ENCODE measurements at places on chromosomes 4 and X. TPM values are rescaled to one million over a fixed set of nuclear protein-coding genes. Genes with fewer than 3 reads are reported as not detected.

Gene GPRASP3
- total RNA-seq, result 1.3 TPM

GRCh38 chrX:149504226-149504914 is 736 bp downstream of the IDS start:
- no peak for DNase-seq

- no peak for DNase-seq
Observed at GRCh38 chr4:150569384-150569987, 12.5 kb upstream of the MAB21L2 start.

- no peak for DNase-seq
Observed at GRCh38 chrX:39731330-39731667, 366.5 kb downstream of the BCOR start.

Gene FGFBP2
- total RNA-seq, result 31.5 TPM

GRCh38 chrX:44989995-44990770 is 117.2 kb downstream of the KDM6A start:
- no peak for DNase-seq

Gene TMEM47
- total RNA-seq, result 82.0 TPM

Gene BMP2K
- total RNA-seq, result 33.2 TPM

Gene LEF1
- total RNA-seq, result 4.3 TPM

Gene IL15
- total RNA-seq, result 14.2 TPM

- no peak for DNase-seq
Observed at GRCh38 chr4:15495621-15496020, 25.9 kb downstream of the CC2D2A start.

GRCh38 chr4:182144626-182145333 is 98.4 kb upstream of the TENM3 start:
- no peak for DNase-seq

DNA sequence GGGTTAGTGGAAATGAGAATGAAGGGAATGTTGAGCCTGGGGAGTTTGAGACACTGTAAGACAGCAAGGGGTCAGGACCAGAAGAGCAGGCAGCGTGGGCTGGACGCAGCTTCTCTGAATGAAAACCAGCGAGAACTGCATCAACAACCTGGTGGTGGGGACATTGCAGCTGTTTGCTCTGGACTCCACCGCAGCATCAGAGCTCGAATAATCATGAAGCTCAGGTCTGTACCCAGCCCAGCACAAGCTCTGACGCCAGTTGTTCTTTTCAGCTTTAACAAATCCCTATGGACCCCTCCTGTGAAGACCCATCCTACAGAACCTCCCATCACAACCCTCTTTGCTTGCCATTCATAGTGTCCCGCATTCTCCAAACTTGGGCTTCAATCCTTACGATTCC is 106.8 kb upstream of the PNPLA4 start:
- DNase-seq, result no peak

DNA sequence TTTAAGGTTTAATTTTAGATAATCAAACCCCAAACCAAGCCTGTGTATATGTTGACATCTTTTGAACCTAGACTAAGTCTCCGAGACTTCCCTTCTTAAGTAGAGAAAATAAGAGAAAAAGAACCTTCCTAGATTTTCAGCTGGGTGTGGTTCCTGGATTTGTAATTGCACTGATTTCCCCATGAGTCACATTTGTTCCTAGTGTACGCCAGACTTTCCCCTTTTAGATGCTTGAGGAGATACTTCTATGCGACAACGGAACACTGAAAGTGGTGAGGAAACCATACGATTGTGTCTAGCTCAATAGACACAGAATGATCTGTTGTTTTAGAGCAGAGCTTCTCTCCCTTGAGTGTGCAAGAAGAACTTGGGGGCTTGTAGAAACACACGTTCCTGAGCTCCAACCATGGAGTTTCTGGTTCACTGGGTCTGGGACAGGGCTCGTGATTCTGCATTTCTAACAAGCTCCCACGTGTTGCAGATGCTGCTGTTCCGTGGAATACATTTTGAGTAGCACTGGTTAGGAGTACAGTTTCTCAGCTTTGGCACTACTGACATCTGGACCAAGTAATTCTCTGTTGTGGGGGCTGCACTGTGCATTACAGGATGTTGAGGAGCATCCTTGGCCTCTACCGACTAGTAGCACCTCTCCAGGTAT is 87.1 kb downstream of the AMELX start:
- DNase-seq, result no peak

Gene BMX
- 2.6 TPM for total RNA-seq

DNA sequence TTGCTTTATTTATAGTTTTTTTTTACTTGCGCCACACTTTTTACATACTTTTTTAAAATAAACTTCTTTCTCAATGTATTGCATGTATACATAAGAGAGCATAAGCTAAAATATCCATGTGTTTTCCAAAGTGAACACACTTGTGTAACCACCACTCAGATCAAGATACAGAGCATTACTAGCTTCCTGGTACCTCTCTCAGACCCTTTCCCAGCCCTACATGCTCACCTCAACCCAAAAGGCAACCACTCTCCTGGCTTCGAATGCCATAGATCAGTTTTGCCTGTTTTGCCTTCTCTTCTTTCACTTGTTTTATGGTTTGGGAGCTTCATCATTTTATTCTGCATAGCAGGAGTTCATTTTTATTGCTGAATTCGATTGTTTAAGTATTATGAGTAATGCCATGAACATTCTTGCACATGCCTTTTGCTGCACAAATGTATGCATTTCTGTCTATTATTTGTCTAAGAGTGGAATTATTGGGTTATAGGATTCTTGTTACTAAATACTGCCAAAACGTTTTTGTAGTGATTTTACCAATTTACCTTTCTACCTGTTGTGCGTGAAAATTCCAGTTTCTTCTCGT is 45.9 kb upstream of the NUDT6 start:
- no peak for DNase-seq

All from omental fat pad (tissue), 4 donors.